ENCODE measurements at places on chromosomes 5 and 9.

DNA sequence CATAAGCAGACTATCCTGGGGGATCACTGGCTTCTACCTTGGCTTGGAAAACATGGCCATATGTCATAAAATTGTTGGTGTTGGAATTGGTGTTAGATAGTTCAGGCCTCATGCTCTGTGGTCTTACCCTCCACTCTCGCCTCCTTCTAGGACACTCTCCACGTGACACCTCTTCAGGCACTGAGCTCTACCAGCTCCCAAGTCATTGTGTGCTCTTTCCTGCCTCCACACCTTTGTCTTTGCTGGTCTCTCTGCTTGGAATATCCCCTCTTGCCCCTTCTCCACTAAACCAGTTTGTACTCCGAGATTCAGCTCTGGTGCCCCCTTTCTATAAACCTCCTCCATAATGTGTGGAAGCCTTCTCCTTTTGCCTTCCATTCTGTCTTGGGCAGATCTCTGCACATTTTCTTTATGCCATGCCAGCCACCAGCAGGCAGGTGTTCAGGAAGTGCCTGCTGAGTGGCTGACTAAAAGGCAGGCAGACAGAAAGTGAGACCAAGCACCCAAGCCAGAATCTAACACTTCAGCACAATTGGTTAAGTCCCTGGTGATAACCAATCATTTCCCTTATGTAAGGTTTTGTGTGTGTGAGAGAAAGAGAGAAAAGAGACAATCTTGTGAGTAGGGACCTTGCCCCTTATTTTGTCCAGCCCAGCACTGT lies 37.7 kb downstream of the SAR1B start:
- no peak for DNase-seq

- DNase-seq = no peak
Measured at GRCh38 chr5:179226696-179227095, 118.6 kb downstream of the ADAMTS2 start.

GRCh38 chr5:158869092-158869491 lies 230.6 kb downstream of the EBF1 start:
- DNase-seq = no peak

DNA sequence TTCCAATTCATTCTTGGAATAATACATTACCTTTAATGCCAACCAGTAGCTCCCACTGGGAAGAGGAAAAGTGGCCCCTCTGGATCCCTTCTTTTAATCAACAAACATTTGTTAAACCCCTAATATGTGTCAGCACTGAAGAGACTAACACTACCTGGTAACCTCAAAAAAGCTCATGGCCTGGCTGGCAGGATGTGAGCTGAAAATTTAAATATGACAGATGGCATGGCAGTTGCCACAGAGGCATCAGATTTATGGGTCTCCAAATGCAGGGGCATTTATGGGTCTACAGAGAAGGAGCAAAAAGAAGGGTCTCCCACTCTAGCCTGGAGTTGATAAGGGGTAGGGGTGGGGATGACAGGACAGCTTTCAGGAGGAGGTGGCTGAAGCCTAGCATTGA lies 12.5 kb downstream of the DNAH5 start:
- DNase-seq = no peak

DNA sequence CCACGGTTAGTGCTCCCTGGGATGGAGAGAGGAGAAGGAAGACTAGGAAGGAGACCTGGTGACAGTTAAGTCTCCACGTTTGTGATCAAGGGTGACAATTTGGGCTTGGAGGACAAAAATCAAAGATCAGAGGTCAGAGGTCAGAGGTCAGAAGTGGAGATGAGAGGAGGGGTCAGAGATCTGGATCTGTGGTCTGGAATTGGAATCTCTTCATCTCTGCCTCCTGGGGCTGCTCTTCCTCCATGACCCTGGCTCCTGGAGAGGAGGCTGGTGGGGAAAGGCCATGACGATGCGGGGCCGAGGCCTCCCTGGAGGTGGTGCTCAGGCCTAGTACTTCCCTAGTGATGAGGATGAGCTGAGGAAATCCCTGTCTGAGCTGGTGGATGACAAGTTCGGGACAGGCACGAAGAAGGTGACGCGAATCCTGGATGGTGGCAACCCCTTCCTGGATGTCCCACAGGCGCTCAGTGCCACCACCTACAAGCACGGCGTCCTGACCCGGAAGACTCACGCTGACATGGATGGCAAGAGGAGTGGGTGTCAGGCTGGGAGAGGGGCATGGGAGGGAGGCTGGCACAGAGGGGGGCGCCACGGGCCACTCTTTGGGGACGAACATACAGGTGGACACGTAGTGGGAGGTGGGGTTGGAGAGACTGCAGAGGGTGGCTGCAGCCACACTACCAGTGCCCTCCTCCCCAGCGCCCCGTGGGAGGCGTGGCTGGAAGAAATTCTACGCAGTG lies 41.0 kb downstream of the PSD2 start:
- no peak for DNase-seq

DNA sequence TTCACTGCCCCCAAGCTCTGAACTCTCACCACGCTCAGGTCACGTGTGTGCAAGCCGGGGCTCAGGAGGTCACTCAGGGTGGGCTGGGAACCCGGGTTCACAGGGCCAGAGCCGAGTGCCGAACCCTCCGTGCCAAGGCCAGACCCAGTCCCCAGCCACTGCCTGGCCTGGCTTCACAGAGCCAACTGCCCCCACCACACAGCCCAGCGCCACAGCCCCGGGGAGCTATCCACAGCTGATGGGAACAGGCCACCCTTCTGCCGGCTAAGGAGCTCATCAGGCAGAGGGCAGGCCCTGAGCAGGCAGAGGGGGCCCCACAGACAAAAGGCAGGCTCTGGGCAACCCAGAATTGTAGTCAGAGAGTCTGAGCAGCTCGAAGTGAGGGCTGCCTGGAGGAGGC lies 117.0 kb downstream of the VAV2 start:
- no peak for DNase-seq

GRCh38 chr5:53165431-53166182 lies 56.0 kb upstream of the MOCS2 start:
- DNase-seq = no peak

GRCh38 chr5:171205375-171205774 lies 103.7 kb upstream of the TLX3 start:
- no peak for DNase-seq

DNA sequence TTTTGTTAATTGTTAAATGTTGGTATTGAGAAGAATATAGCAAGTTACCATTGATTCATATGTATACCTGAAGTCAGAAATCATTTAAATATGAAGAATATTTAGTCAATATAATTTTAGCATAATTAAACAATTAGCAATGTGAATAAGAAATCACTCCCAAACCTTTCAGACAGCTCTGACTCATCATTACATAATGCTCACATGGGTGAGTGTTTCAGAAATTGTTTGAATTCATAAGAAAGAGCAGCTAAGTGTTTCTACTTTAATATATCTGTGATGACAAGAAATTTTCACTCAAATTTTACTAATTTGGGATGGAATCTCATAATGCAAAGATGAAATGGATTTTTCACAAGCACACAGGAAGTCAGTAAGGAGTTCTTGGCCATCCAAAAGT lies 42.0 kb upstream of the CDC42SE2 start:
- no peak for DNase-seq

DNA sequence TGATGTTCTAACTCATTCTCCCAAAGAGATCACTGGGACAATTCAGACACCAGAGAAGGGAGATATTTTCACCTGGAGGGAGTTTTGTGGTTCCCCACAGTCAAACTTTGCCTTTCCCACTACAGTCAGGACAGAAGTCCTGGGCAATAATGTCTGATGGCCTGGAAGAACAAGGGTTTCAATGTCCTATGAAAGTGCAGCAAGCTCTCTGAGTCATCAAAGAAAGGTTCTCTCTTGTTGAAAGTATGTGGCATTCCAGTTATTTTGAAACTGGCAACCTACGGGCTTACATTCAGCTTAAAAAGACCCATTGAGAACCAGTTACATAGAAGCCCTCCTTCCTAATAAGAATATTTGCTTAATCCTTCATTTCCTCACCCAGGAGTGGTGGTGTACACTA lies 103.9 kb downstream of the INSYN2B start:
- no peak for DNase-seq

DNA sequence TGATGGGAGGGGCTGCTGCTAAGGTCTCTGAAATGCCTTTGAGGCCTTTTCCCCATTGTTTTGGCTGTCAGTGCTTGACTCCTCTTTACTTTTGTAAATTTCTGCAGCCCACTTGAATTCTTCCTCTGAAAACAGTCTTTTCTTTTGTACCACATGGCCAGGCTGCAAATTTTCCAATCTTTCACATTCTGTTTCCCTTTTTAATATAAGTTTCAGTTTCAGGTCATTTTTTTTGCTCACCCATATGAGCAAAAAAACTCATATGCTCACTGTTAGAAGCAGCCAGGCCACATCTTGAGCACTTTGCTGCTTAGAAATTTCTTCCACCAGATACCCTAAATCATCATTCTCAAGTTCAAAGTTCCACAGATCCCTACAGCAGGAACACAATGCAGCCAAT lies 234.6 kb upstream of the ADRA1B start:
- no peak for DNase-seq

GRCh38 chr5:30453168-30453567 lies 740.3 kb upstream of the CDH6 start:
- no peak for DNase-seq

DNA sequence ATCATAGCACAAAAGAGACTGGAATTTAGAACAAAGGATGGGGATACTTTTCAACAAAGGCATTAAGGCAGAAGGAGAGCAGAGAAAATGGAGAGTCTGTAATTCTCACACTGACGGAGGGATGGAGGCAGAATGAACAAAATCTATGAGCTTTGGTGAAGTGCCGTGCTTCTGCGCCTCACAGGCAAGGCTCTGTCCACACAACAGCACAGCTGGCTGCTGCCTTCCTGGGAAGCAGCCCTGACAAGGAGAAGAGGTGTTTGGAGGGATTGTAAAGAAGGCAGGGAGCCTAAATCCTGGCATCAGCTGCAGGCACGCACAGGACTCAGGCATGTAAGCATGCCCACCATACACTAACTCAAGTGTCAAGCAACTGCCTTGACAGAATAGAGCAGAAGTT lies 485.2 kb upstream of the KIF2A start:
- no peak for DNase-seq

DNA sequence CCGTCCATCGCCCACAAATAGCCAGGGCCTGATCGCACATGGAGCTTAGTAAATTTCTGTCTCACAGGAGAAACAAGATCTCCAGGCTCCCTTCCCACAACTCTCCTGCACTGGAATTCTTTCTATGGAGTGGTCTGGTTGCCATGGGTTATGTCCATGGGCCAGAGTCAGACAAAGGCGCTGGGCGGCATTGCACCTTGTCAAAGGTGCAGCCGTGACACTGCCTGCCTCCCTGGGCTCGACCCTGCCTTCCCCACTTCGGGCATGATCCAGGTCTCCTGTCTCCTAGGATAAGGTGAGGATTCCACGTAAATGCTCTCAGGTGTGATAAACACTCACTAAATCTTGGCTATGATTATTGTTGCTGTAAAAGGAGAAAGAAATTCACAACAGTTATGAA lies 130.0 kb downstream of the ADAMTS16 start:
- no peak for DNase-seq

DNA sequence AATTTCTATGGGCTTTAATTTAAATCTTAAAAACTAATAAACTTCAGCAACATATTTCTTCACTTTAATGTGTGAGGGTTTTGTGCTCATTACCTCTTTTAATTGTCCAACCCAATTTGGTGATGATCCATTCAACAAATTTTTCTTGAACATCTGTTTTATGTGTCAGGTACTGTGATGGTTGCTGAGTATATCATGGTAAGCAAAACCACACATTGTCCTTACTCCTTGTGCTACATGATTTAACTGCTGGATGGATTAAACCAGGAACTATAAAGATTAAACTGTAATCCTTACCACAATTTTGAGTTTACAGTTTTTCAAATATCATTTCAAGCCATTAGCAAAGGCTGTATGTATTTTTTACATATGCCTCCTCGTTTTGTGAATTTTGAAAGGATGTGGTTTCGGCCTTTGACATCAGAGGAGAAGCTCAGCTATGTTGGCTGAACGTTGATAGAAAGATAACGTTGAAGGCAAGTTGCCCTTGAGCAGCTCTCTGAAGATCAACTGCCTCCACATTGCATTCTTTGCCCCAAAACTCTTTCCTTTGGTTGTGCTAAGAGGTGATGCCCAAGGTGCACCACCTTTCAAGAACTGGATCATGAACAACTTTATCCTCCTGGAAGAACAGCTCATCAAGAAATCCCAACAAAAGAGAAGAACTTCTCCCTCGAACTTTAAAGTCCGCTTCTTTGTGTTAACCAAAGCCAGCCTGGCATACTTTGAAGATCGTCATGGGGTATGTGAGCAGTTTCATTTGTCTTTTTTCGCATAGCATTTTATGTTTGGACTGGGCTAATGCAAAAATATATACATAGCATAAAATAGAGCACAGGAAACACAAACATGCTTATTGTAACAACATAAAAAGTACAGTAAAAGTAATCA lies at the start of gene ITK:
Gene ITK (plus strand): TSS at position 467 of the 891 bp plus-strand sequence. CDS start 138 bp downstream, at position 605.
- no peak for DNase-seq

GRCh38 chr9:91188719-91189590 lies 172.8 kb downstream of the AUH start:
- DNase-seq = no peak

GRCh38 chr9:121865060-121865459 lies 213.6 kb downstream of the DAB2IP start:
- no peak for DNase-seq

DNA sequence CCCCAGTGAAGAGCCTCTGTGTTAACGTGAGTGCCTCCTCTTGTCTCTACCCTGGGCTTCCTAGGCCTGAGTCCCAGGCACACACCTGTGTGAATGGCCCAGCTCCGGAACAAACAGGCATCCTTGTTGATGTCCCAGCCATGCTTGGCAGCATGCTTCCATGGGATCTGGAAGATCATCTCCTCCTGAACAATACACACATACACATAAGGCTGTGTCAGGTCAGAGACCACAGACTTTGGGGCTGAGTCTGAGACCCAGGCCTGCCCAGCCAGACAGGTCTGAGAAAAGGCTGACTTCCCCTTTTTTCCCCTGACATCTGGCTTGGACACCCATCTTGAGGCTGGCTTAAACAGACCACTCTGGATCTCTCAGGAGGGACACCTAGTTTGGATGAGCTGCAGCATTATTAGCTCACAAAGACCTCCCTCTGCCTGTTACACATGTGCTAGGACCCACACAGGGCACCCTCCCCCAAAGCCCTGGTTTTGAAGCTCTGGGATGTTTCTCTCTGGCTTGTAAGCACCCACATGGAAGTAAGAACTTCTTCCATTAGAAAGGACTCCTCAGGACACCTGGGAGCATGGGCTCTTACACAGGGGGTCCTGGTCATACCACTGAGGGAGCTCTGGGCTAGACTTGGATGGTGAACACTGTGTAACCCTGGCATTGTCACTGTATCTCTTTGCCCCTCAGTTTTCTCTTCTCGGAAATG lies 2.6 kb downstream of the IRF1 start:
- no peak for DNase-seq
